ENCODE measurements at places on chromosomes 11 and 22.

DNA sequence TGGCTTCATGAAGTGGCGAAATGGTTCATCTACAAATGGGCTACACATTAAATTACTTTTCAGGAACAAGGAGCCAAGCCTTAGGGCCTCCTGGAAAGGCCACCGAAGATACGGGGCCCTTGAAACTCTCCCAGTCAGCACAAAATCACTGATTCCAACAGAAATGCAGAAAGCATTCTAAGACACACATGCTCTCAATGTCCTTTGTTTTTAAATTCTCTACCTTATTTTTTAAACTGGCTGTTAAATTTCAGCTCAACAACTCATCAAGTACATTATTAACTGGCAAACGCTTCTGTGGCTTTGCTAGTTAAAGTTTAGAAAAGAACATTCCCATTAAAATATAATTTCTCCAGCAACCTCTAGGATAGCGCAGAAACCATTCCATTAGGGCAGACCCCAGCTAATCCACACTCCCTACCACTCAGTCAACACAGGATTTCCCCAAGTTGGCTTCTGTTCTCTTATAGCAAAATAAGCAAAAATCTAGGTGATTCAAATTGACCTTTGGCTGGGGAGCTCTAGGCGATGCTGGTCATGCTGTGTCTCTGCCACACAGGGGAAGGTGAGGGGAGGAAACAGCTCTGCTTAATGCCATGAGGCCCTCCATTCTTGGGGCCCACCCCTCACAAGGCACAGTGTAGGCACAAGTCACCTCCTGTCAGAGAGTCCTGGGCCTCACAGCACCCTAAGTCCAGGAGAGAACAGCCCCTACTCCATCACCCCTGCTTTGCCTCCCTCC is 47.1 kb downstream of the PLEKHA7 start:
- DNase-seq = no peak

GRCh38 chr22:33438273-33438672 is 380.1 kb upstream of the SYN3 start:
- DNase-seq = no peak

- no peak for DNase-seq
Measured at GRCh38 chr11:36037031-36037430, 93.2 kb downstream of the LDLRAD3 start.

DNA sequence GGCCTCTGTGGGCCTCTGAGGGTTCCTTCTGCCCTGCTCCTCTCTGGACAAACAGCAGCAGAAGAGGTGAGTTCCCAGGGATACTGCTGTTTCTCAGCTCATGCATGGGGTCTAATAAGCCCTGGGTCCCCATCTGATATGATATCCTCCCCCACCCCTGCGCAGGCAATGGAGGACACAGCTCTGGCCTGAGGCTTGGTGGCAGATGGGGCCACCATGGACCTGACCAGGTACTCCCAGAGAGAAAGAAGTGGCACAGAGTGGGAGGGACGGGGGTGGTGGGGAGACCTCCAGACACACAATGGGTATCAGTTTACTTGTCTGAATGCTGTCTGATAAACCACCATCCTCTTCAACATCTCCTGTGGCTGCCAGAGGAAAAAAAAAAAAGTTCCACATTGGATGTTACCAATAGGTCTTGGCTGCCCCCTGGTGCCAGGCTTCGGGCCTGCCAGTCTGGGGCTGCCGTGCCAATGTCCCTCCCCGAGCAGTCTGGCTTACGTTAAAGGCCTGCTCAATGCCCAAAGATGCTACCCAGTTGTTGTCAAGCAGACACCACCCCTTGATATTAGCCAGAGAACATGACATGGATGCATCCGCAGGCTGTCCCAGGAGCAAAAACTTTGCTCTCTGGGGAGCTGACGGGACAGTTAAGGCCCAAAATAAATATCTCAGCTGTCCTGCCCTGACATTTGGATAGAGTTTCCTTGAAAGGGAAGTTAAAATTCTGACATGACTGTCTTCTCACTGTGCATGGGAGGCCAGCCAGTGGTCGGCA is 27.9 kb upstream of the ABCC8 start:
- DNase-seq = peak; percentile 31

- DNase-seq = no peak
Measured at GRCh38 chr11:26613759-26614158, 41.7 kb upstream of the MUC15 start.

DNA sequence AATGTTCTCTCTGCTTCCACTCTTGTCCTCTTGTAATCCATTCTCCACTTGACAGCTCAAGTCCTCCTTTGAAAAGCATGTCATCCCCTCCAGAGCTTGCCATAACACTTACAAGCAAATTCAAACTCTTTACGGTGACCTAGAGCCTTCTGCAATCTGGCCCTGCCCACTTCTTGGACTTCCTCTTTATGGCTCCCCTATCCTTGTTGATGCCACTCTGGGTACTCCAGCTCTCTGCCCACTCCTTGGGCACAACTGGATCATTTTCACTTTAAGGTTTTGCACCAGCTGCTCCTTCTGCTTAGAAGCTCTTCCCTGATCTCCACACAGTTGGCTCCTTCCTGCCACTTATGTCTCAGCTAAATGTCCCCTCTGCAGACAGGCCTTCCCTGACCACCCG is 217.9 kb downstream of the DSCAML1 start:
- no peak for DNase-seq

GRCh38 chr11:71078482-71078881 is 173.9 kb downstream of the SHANK2 start:
- DNase-seq = no peak
